Lung (tissue), 17 donors: ENCODE measurements at places on chromosomes 11 and 22.

DNA sequence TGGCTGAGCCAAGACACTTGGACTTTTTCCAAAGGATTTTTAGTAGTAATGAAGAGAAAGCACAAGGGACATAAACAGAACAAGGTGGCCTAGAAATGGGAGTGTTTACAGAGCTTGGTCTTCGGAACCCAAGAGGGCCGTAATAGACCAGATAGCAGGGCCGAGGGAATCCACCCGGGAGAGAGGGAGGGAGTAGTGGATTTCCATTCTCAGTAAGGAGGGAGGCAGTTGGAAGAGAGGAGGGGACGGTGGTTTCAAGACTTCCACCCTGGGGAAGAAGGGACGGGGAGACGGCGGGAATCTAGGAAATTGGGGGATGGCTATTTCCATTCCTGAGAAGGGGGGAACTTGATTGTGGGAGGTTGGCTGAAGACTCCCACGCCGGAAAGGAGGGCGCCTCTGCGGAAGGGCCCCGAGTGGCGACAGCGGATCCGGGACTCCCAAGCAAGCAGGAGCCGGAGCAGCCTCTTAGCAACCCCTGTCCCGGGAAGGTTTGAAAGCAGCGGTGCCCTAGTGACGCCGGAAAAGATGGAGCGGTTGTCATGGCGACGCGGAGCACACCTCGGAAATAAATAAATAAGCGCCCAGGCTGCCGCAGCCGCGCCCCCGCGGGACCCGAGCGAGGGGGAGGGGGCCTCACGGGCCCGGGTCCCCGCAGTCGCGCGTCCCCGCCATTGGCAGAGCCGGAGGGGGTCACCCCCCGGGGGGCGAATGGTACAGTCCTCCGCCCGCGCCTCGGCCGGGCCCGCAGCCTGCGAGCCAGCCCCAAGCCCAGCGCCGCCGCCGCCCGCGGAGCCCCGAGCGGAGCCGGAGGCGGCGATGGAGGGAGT lies 31.6 kb downstream of the EIF3F start:
- H3K4me1 ChIP-seq = no peaks in the 10 kb centered on the region
- peaks cover 15% of the 10 kb centered on the region for H3K27me3 ChIP-seq
- peak; percentile 85 for DNase-seq

GRCh38 chr11:126499131-126499752 lies 143.8 kb downstream of the ST3GAL4 start:
- no peak for DNase-seq
- no peak overlapping the region for H3K27ac ChIP-seq
- no peaks in the 10 kb centered on the region for H3K4me1 ChIP-seq
- H3K4me3 ChIP-seq = no peak overlapping the region
- no peaks in the 10 kb centered on the region for H3K27me3 ChIP-seq

GRCh38 chr22:34427436-34427835 lies 507.2 kb upstream of the LARGE1 start:
- no peaks in the 10 kb centered on the region for H3K4me1 ChIP-seq
- H3K27me3 ChIP-seq = no peaks in the 10 kb centered on the region
- no peaks in the 10 kb centered on the region for H3K36me3 ChIP-seq
- no peak overlapping the region for H3K27ac ChIP-seq
- DNase-seq = no peak

DNA sequence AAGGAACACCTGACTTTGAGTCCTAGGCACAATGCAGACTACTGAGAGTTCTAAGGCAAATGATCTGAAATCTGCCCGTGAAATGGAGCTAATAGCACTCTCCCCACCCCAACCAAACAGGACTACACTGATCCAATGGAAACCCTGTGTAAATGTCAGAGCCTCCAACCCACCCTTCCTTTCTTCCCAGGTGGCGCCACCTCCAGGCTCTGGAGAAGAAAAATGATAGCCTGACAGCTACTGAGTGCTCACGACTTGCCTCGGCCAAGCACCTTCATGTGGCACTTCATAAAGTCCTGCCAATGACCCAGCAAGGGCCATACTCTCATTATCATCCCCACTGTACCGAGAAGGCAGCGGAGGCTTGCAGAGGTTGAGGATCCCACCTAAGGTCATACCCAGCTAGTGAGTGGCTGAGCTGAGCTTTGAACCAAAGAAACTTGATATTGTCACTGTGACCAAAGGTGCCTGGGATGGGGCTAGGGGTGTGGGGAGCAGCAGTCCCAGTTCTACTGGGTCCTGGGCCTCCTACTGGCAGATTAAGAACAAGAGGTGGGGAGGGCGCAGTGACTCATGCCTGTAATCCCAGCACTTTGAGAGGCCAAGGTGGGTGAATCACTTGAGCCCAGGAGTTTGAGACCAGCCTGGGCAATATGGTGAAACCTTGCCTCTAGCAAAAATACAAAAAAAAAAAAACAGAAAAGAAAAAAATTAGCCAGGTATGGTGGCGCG lies 20.5 kb downstream of the TST start:
- H3K4me3 ChIP-seq = no peak overlapping the region
- no peak for DNase-seq
- H3K4me1 ChIP-seq = no peaks in the 10 kb centered on the region
- no peaks in the 10 kb centered on the region for H3K27me3 ChIP-seq
- H3K36me3 ChIP-seq = no peaks in the 10 kb centered on the region
- H3K27ac ChIP-seq = no peak overlapping the region

- H3K36me3 ChIP-seq = no peaks in the 10 kb centered on the region
- DNase-seq = no peak
- no peaks in the 10 kb centered on the region for H3K4me1 ChIP-seq
- H3K27ac ChIP-seq = no peak overlapping the region
- H3K27me3 ChIP-seq = no peaks in the 10 kb centered on the region
These were observed 8.4 kb downstream of the P2RY2 start for GRCh38 chr11:73226297-73227006.

- peak; percentile 45 for DNase-seq
- no peak overlapping the region for H3K4me3 ChIP-seq
- H3K4me1 ChIP-seq = peaks cover 4% of the 10 kb centered on the region
- H3K36me3 ChIP-seq = peaks cover 5% of the 10 kb centered on the region
- H3K27me3 ChIP-seq = no peaks in the 10 kb centered on the region
These were observed 20.0 kb downstream of the MARK2 start for GRCh38 chr11:63858628-63859550.

DNA sequence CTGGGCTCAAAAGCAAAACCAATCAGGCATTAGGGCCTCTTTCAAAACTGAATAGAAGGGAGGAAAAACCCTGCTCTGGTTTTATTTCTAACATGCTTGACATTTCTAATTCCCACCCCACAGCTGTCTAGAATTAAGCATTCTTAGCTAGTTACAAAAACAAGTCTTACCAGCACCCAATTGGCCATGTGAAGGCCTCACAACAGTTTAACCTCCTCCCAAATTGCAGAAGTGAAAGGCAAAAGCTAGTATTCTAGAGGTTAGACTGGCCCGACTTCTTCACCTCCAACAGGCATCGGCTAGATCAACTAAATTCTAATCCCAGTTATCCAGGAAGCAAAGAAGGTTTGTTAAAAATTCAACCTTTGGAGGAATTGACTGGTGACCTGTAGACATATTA lies 6.5 kb downstream of the SF1 start:
- H3K36me3 ChIP-seq = peaks cover 95% of the 10 kb centered on the region
- H3K27me3 ChIP-seq = no peaks in the 10 kb centered on the region
- DNase-seq = no peak

- no peaks in the 10 kb centered on the region for H3K4me1 ChIP-seq
- no peaks in the 10 kb centered on the region for H3K27me3 ChIP-seq
- DNase-seq = no peak
- H3K36me3 ChIP-seq = no peaks in the 10 kb centered on the region
- no peak overlapping the region for H3K27ac ChIP-seq
These were observed 62.7 kb upstream of the AMOTL1 start for GRCh38 chr11:94705419-94705818.

DNA sequence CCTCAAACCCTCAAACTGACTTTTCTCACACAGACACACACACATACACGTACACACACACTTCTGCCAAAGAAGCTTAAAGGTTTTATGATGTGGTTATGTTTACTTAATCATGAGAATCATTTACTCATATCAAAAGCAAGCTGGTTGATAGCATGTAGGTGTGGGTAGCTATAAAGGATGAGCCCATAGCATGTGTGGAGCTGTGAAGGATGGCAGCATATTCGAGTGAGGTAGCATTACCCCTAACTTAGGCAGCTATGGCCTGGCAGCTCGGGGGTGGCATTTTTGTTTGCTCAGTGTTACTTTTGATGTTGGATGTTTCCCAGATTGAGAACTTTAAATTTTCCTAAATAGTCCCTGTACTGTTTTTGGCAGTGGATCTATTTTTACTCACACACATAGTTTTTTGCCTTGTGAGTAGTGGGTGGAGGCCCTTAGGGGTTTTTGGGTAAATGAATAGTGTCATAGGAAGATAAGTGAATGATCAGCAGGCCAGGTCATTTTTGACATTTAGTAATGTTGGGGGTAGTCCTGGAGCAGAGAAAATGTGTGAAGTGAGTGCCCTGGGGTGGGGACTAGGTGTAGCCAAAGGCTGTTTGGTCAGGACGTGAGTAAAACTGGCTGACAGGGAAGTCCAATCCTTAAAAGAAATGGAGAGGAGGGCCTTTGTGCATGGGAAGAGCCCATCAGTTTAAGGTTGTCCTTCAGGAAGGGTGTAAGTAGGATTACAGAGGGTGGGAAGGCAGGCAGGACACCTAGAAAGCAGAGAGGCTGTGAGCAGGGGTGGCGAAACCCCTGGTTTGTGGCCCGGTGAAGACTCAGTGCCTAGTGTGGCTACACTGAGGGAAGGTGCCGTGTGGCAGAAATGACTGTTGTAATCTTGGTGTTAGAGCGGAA lies 7.1 kb downstream of the YWHAH start:
- H3K4me3 ChIP-seq = no peak overlapping the region
- H3K4me1 ChIP-seq = peaks cover 6% of the 10 kb centered on the region
- no peak for DNase-seq
- H3K36me3 ChIP-seq = peaks cover 10% of the 10 kb centered on the region
- H3K27ac ChIP-seq = peak overlapping the region; percentile 46
- no peaks in the 10 kb centered on the region for H3K27me3 ChIP-seq

- H3K27ac ChIP-seq = no peak within 1 kb of the TSS
- H3K36me3 ChIP-seq = no peaks in the 10 kb centered on the region
- peaks cover 1% of the 10 kb centered on the region for H3K4me1 ChIP-seq
- no peak for DNase-seq
These were observed at the start of gene FGF4 for GRCh38 chr11:69775163-69775755. TSS of gene FGF4 (minus strand) at chr11:69775341. CDS start at chr11:69775084, 257 bp downstream.

DNA sequence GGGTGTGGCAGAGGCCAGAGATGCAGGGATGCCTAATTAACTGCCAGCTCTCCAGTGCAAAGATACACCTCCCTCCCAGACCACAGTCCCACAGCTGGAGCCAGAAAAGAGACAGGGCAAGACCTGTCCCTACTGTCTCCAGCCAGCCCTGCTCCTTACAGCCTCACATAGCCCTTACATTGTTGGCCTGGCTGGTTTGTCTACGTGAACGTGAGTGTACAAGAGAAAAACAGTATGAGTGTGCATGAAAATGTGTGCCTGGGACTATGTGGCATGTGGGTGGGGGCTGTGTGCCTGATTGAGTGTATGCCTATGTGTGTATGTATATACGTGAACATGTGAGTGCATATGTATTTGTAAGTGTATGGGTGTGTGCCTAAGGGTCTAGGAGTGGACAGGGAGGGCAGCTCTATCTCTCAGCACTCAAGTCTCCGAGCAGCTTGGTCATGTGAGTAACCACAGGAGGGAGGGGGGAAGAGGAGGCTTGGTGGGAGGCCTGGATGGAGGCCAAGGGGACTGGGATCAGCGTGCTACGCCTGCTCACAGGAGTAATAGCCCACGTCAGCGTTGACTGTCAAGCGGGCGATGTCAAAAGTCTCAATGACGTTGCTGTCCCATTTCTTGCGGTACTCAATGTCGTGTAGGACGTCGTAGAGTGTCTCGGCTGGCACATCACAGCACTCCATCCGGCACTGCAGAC lies 6.6 kb upstream of the ARAP1 start:
- no peak overlapping the region for H3K27ac ChIP-seq
- peak; percentile 94 for DNase-seq
- H3K36me3 ChIP-seq = no peaks in the 10 kb centered on the region
- H3K4me3 ChIP-seq = no peak overlapping the region
- H3K27me3 ChIP-seq = no peaks in the 10 kb centered on the region

DNA sequence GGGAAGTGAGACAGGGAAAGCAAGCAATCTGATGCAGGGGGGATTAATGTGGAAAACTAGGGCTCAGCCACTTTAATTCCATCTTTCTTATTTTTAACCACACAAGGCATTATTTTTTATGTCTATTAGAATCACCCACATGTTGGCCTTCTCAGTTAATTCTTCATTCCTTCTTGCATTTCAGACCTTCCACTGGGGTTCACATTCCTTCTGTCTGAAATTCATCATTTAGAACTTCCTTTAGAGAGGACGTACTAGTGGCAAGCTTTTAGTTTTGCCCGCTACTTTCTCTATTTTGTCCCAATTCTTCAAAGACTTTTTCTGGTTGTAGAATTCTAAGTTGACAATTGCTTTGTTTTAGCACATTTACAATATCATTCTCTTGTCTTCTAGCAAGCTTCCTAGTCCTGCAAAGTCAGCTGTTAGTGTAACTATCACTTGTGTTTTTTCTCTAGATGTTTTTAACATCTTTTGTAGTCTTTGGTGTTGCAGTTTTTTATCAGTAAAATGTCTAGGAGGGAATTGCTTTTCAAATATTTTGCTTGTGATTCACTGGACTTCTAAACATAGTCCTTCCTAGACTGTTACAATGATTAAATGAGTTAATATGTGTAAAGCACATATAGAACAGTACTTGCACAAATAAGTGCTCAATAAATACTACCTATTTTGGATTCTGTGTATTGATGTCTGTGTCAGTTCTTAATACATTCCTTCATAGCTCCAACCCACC lies 5.5 kb upstream of the NNMT start:
- no peaks in the 10 kb centered on the region for H3K27me3 ChIP-seq
- H3K4me1 ChIP-seq = no peaks in the 10 kb centered on the region
- no peak for DNase-seq

- H3K27me3 ChIP-seq = no peaks in the 10 kb centered on the region
- no peak overlapping the region for H3K27ac ChIP-seq
- no peaks in the 10 kb centered on the region for H3K4me1 ChIP-seq
- H3K4me3 ChIP-seq = no peak overlapping the region
- no peaks in the 10 kb centered on the region for H3K36me3 ChIP-seq
These were observed 52.7 kb downstream of the PHF21B start for GRCh38 chr22:44956840-44957767.

DNA sequence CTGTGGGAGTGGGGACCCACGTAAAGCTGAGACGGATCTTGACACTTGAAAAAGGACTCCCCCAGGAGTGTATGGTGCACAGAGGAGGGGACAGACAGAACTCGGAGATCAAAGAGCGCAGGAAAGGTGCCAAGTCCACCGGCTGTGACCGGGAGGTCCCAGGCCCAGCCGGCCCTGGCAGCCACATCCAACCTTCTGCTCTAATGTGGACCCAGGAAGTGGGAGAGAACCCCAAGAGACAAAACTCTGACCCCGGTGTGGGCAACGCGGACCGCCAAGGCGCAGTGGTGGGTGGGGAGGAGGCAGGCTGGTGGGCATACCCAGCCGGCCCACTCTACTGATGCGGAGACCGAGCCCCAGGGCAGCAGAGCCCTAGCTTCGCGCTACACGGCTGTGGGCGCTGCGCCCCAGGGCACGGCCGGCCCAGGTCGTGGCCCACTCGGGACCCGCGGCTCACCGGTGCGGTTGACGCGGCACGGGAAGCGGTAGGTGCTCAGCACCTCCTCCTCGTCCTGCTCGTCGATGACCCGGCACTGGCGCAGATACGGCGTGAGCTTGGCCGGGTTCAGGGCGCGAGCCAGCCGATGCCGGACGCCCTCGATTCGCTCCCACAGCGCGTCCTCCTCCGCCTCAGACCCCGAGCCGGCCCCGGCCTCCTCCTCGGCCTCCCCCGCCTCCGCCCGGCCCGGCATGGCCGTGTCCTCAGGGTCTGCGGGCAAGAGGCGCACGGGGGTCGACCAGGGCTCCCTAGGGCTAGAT lies 527 bp downstream of the CARD10 start:
- peak overlapping the region; percentile 62 for H3K4me3 ChIP-seq
- DNase-seq = no peak
- H3K27ac ChIP-seq = peak overlapping the region; percentile 73
- H3K4me1 ChIP-seq = no peaks in the 10 kb centered on the region

- DNase-seq = no peak
- no peaks in the 10 kb centered on the region for H3K36me3 ChIP-seq
- H3K4me1 ChIP-seq = no peaks in the 10 kb centered on the region
- H3K27ac ChIP-seq = no peak overlapping the region
These were observed 61.5 kb downstream of the MIAT start for GRCh38 chr22:26718905-26719304.
